Right renal cortex interstitium (tissue), 3 donors: ENCODE measurements at places on chromosomes 5 and 9.

DNA sequence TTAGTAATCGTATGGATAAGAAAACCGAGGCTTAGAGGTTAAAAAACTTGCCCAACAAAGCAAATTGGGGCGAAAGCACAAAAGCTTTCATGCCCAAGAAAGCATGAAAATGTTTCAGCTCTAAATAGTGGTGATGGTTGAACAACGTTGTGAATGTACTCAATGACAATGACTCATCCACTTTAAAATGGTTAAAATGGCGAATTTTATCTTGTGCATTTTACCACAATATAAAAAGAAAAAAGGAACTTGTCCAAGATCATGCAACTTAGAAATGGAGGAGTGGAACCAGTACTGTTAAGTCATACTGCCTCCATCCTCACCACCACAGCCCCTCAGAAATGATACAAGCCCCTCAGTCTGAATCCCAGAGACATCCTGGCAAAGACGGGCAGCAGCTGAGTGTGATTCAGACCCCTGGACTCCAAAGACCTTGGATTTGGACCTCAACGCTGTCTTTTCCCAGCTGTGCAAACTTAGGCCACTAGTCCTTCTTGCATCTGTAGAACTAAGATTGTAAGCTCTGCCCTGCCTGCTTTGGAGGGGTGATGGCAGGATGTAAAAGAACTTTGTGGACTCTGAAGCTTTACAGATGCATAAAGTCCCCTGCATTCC lies 158.4 kb downstream of the GABBR2 start:
- no peak for DNase-seq

DNA sequence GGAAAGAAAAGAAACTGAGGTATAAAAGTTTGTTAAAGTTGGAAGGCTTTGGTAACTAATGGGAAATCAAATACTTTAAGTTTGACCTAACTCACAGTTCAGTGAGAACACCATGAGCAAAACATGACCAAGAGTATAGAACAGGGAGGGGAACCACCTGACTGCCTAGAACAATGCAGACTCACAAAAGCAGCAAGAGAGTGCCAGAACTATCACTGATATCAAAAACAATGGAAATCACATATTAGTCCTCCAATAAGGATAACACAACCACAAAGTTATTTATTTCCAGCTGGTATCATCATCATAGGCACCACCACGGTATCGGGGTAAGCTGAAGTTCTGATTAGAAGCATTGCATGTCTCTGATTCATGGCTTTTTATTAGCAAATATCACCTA lies 77.5 kb downstream of the TRPM6 start:
- DNase-seq: no peak

- DNase-seq: no peak
Observed at GRCh38 chr5:19902316-19902934, 85.6 kb downstream of the CDH18 start.

GRCh38 chr5:101431201-101431600 lies 528.1 kb upstream of the ST8SIA4 start:
- DNase-seq: no peak

GRCh38 chr5:59517926-59518585 lies 375.5 kb downstream of the PDE4D start:
- no peak for DNase-seq

- DNase-seq: no peak
Observed at GRCh38 chr5:56545016-56545415, 270.3 kb upstream of the MAP3K1 start.

DNA sequence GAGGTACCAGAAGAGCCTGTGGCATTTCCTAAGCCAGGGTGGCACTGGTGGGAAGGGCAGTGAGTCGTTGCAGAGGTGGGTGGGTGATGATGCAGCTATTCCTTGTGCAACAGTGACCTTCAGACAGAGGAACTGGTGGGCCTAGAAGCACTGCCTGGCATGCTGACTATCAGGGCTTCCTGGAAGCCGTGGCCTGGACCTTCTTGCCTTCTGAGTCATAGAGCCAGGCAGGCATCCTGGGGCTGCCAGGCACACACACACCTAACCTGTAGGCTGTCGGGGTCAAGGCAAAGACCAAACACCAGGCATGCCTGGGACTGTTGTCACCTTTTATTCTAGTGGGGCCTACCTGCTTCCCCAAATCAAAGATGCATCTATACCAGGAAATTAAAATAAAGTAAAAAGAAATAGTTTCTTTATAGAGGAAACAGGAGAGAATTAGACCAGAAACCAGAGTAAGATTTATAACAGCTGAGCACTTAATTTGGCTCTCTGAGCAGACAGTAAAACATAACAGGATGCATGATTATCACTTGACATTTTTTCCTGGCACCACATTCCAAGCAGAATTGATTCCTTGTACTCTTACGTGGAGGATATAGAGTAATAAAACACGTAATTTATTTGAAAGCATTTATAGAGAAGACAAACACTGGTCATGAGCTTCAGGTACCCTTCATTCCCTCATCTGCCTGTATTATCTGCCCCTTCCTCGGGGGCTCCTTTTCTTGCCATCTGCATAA lies 25.1 kb downstream of the NANS start:
- DNase-seq: no peak

GRCh38 chr5:9502050-9502834 lies 43.6 kb downstream of the SEMA5A start:
- no peak for DNase-seq

GRCh38 chr9:110126986-110127864 lies 80.7 kb downstream of the C9orf152 start:
- DNase-seq: peak; percentile 70

- DNase-seq: no peak
Observed at GRCh38 chr5:154421868-154422267, 23.9 kb upstream of the SAP30L start.

DNA sequence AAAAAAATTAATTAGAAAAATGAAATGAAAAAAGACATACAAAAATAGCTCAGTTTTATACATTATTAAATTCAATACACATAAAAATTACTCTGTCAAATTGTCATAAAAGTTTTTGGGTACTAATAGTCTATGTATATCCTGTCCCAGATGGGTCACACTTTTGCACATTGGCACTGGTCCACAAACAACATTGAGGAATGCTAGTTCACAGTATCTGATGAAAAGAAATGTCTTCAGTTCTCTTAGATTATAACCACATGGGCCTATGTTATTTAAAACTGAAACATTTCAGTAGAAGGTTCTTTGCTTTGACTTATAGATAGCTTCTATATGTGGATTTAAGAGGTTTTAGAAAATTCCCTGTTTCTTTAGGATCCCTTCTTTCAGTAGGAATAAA lies 39.8 kb downstream of the LNPEP start:
- DNase-seq: no peak

GRCh38 chr9:91162784-91163443 lies 198.8 kb downstream of the AUH start:
- DNase-seq: no peak

GRCh38 chr5:80408484-80409366 lies 861 bp downstream of the ZFYVE16 start:
- DNase-seq: no peak
